Thyroid gland (tissue), 4 donors: ENCODE measurements at places on chromosomes 12 and 14. TPM values are rescaled to one million over a fixed set of nuclear protein-coding genes. Genes with fewer than 3 reads are reported as not detected.

The SPIC gene
- total RNA-seq: not detected

DNA sequence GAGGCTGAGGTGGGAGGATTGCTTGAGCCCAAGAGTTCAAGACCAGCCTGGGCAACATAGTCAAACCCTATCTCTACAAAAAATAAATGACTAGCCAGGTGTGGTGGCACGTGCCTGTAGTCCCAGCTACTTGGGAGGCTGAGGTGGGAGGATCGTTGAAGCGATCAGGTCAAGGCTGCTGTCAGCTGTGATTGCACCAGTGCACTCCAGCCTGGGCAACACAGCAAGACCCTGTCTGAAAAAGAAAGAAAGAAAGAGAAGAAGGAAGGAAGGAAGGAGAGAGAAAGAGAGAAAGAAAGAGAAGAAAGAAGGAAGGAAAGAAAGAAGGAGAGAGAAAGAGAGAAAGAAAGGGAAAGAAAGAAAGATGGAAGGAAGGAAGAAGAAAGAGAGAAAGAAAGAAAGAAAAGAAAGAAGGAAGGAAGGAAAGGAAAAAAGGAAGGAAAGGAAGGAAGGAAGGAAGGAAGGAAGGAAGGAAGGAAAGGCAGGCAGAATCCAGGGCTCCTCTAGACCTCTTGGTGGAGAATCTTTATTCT lies 71.5 kb upstream of the FBRSL1 start:
- no peak overlapping the region for H3K4me3 ChIP-seq
- no peak for DNase-seq
- H3K36me3 ChIP-seq: no peaks in the 10 kb centered on the region
- H3K4me1 ChIP-seq: peaks cover 4% of the 10 kb centered on the region

The ZNF219 gene
- 68.4 TPM for total RNA-seq

DNA sequence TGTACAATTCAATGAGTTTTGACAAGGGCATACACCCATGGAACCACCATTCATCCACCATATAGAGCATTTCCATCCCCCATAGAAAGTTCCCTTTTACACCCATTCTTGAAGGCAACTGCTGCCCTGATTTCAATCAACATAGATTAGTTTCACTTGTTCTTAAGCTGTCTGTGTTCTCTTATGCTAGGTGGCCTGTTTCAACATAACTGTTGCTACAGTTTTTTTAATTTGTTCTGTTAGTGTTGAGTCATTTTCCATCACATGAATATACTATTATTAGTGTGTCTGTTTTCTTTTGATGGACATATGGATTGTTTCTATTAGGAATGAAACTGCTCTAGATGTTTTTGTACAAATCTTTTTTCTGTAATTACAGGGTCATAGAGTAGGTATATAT lies 123.4 kb downstream of the PTPRQ start:
- H3K27ac ChIP-seq: no peak overlapping the region
- H3K4me3 ChIP-seq: no peak overlapping the region
- H3K4me1 ChIP-seq: no peaks in the 10 kb centered on the region

The BICDL1 gene
- 10.5 TPM for total RNA-seq

The CBLN3 gene
- total RNA-seq: 2.8 TPM

DNA sequence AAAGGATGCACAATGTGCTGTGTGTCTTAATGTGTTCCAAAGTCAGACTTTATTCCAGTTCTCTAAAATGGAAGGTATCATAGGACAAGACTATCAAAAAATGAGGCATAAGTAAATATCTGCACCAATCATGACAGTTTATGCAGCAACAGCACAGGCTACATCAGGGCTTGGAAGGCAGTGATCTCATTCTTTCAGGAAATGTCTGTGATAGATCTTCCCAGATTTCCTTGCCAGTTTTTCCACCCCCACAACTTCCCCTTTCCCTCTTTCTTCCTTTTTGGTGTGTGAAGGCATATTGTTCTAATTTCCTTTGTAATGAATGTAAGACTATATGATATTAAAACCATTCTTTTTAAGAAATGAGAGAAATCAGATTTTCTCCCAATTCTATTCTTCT lies 326.7 kb downstream of the ATP23 start:
- no peaks in the 10 kb centered on the region for H3K4me1 ChIP-seq
- H3K4me3 ChIP-seq: no peak overlapping the region
- no peaks in the 10 kb centered on the region for H3K36me3 ChIP-seq
- H3K27ac ChIP-seq: no peak overlapping the region
- H3K27me3 ChIP-seq: no peaks in the 10 kb centered on the region

The SLC2A14 gene
- not detected for total RNA-seq

- no peak overlapping the region for H3K27ac ChIP-seq
- no peaks in the 10 kb centered on the region for H3K27me3 ChIP-seq
- no peaks in the 10 kb centered on the region for H3K4me1 ChIP-seq
- H3K4me3 ChIP-seq: no peak overlapping the region
- H3K36me3 ChIP-seq: no peaks in the 10 kb centered on the region
Measured at GRCh38 chr14:56686416-56686815, 106.8 kb downstream of the TMEM260 start.

The PPP1R1A gene
- total RNA-seq: 2.8 TPM

The MANSC1 gene
- 15.3 TPM for total RNA-seq

DNA sequence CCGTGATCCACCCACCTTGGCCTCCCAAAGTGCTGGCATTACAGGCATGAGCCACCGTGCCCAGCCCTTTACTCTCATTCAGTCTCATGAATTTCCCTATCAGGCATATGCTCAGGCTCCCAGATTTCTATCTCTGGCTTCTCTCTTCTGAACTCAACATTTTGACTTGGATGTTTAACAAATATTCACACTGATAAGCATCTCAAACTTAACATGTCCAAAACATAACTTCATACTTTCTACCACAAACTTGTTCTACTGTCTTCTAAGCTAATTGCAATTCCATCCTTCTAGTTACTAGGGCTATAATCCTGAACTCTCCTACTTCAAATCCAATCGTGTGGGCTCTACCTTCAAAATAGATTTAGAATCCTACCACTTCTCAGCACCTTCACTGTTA lies 73.9 kb upstream of the PAWR start:
- H3K27ac ChIP-seq: no peak overlapping the region
- H3K27me3 ChIP-seq: no peaks in the 10 kb centered on the region
- H3K36me3 ChIP-seq: no peaks in the 10 kb centered on the region

DNA sequence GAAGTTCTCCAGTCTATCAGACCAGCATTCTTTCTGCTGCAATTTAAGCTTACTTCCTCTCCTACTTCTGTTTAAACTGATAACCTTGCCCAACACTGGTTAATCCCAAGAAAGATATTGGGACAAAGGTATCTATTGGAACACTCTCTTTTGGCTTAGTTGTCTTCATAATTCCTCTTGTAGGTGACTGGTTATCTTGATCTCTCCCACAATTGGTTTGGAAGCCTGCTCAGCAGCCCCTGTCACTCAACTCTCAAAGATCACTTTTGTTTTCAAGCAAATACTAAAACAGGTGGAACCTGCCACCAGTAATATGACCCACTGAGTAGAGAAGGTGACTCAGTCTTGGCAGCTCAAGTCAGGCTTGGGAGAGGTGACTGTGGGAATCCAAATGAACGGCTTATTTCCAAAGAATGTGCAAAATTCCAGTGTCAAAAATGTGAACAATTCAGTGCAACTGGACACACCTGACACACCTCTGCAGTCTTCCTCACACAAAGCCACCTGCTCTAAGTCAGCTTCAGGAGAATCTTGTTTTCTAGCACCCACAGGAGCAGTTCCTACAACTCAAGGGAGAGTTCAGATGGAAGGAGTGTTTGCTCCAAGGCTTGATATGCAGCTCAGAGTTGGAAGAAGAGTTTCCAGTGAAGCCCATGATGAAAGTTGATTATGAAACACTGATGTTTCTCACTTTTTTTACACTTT lies 83.2 kb upstream of the SLC38A2 start:
- H3K4me1 ChIP-seq: peaks cover 15% of the 10 kb centered on the region
- H3K4me3 ChIP-seq: no peak overlapping the region
- H3K27me3 ChIP-seq: no peaks in the 10 kb centered on the region
- no peaks in the 10 kb centered on the region for H3K36me3 ChIP-seq
- DNase-seq: no peak
- H3K27ac ChIP-seq: no peak overlapping the region

The LRIG3 gene
- total RNA-seq: 222 TPM

The PIWIL1 gene
- 1.5 TPM for total RNA-seq

GRCh38 chr12:2244013-2244861 lies 191.4 kb downstream of the CACNA1C start:
- peaks cover 3% of the 10 kb centered on the region for H3K4me1 ChIP-seq
- no peak overlapping the region for H3K4me3 ChIP-seq
- no peak for DNase-seq
- H3K27me3 ChIP-seq: no peaks in the 10 kb centered on the region
- H3K27ac ChIP-seq: no peak overlapping the region
- H3K36me3 ChIP-seq: no peaks in the 10 kb centered on the region

DNA sequence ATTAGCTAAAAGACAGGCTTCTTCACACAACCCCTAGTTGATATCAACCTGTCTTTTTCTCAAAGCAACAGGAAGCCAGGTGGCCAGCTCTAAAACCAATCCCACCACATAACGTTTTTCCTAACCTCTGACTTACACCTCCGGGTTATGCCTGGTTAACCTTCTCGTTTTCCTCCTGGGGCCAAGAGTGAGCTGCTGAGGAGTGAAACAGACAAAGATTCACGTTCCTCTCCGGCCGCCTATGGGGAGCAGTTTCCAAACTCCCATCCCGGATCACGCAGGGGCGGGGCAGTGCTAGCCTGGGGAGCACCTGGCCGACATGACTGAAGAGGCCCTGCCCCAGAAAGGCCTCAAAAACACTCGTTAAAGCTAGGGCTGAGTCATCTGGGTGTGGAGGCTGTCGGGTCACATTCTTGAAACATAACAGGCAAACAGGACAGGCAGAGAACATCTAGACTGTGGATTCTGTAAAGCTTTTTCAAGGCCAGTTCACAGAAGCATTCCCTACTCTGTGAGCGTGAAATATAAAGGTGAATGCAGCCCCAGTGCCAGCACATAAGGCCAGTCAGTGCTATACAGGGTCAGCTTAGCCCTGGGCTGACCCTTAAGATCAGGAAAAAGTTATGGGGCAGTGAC lies 25.9 kb upstream of the LGALS3 start:
- no peak overlapping the region for H3K4me3 ChIP-seq
- DNase-seq: peak; percentile 92
- peak overlapping the region; percentile 97 for H3K27ac ChIP-seq
- H3K36me3 ChIP-seq: no peaks in the 10 kb centered on the region
- peaks cover 35% of the 10 kb centered on the region for H3K4me1 ChIP-seq
- H3K27me3 ChIP-seq: no peaks in the 10 kb centered on the region

The DNAI7 gene
- 8.5 TPM for total RNA-seq

DNA sequence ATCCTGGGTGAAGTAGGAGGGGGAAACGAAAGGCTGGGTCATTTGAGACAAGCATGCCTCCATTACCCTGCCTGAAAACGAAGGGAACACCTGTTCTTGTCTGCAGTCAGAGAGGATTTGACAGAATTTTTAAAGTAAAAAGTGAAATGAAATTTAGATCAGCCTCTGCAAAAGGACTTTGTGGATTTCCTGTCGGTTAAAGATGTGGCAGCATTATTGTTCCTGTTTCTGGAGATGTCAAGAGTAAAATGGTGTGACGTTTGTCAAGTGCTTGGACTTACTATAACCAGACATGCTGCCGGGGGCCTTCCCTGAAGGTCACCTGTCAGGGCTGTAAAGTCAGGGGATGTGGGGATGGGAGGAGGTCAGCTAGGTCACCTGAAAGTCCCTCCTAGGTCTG lies 32.0 kb downstream of the NRXN3 start:
- DNase-seq: no peak
- H3K36me3 ChIP-seq: no peaks in the 10 kb centered on the region
- no peak overlapping the region for H3K4me3 ChIP-seq

The TSPAN19 gene
- total RNA-seq: not detected

- H3K4me3 ChIP-seq: no peak overlapping the region
- H3K27me3 ChIP-seq: no peaks in the 10 kb centered on the region
- H3K27ac ChIP-seq: no peak overlapping the region
- no peak for DNase-seq
- H3K4me1 ChIP-seq: no peaks in the 10 kb centered on the region
Measured at GRCh38 chr14:78342879-78343278, 172.7 kb downstream of the NRXN3 start.

The CPNE6 gene
- total RNA-seq: not detected

The KLRF1 gene
- not detected for total RNA-seq

GRCh38 chr12:27013611-27014084 lies 536 bp downstream of the TM7SF3 start:
- H3K36me3 ChIP-seq: no peaks in the 10 kb centered on the region
- peaks cover 24% of the 10 kb centered on the region for H3K4me1 ChIP-seq
- peak overlapping the region; percentile 68 for H3K4me3 ChIP-seq
- peak; percentile 42 for DNase-seq

DNA sequence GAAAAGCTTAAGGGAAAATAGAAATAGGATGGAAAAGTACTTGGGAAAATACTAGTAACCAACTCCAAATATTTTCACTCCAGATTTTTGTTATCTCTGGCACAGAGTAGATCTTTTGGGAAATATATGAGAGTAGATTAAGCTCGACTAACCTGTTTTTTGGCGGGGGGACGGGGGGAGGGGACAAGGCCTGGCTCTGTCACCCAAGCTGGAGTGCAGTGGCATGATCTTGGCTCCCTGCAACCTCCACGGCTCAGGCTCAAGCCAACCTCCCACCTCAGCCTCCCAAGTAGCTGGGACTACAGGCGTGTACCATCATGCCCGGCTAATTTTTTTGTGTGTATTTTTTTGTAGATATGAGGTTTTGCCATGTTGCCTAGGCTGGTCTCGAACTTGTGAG lies 4.8 kb downstream of the DHRS7 start:
- H3K36me3 ChIP-seq: no peaks in the 10 kb centered on the region
- no peak for DNase-seq
- H3K27me3 ChIP-seq: no peaks in the 10 kb centered on the region
- H3K4me3 ChIP-seq: no peak overlapping the region
- H3K4me1 ChIP-seq: peaks cover under 1% of the 10 kb centered on the region
- H3K27ac ChIP-seq: no peak overlapping the region
